MCF 10A (cell line): ENCODE measurements at places on chromosomes 7 and 10. TPM values are rescaled to one million over a fixed set of nuclear protein-coding genes. Genes with fewer than 3 reads are reported as not detected.

DNA sequence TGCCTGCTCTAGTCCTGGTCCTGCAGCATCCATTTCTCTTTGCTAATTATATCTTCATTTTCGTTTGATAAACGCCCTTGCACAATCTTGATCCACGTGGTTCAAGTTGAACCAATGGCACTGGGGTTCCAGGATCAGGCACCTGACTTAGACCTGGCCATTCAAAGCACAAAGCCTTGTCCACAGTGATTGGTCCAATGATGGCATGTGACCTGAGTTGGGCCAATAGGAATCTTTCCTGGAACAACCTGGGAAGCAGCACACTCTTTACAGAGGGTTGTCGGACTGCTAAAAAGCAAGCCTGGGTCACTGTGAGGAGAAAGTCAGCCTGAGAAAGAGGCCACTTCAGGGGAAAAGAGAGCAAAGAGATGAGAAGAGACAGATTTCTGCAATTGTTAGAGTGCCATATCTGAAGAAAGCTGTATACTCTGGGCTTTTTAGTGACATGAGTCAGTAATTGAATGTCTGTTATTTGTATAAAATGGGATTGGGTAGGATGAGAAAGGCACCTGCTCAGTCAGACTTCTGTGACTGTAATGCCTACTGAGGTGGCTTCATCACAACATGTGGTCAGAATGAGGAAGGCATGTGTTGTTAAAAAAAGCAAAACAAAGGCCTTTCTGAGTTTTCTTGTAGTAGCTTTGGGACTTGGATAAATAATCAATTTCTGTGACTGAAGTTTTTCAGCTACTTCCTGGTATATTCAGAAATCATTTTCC lies 4.4 kb upstream of the STEAP4 start:
- DNase-seq = no peak

DNA sequence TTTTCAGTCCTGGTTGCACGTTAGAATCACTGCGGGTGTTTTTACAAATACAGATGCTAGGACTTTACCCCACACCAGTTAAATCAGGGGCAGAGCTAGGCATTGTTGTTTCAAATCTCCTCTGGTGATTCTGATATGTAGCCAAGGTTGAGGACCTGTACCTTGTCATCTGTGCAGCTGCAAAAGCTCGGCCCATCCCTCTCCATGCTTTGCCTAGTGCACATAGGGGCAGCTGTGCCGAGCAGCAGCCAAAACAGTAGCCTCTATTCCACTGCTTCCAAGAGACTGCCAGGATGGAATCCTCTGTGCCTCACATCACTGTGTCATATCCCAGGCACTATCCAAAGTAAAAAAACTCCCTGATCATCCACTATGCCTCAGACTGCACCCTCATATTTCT lies 181.3 kb downstream of the CDK14 start:
- DNase-seq = no peak

Gene FFAR4
- total RNA-seq = not detected in 2 replicates

Gene GIMAP6
- total RNA-seq = not detected in 2 replicates

DNA sequence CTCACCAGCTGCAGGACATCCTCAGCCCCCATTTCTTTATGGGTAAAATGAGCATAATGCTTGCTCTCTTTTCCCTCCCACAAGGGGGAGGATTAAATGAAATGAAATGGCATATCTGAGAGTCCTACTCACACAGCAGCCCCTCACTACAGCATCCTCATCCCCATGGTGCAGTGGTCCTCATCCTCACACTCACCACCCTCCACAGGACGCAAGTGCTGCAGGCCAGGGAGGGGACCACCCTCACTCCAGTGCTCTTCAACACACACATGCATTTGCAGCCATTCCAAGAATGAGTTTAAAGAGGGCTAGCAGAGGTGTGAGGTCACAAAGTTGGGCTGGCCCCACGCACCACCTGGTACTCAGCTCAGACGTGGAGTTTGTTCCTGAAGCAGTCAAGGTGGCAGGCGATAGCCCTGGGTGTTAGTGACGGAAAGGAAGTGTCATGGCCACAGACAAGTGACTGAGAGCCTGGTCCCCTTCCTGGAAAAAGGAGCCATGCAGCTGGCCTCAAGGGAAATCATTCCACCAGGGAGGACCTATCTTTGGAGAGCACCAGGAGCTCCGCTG lies 234.0 kb downstream of the TNS3 start:
- no peak for DNase-seq

Gene JAKMIP3
- total RNA-seq = not detected in 2 replicates

DNA sequence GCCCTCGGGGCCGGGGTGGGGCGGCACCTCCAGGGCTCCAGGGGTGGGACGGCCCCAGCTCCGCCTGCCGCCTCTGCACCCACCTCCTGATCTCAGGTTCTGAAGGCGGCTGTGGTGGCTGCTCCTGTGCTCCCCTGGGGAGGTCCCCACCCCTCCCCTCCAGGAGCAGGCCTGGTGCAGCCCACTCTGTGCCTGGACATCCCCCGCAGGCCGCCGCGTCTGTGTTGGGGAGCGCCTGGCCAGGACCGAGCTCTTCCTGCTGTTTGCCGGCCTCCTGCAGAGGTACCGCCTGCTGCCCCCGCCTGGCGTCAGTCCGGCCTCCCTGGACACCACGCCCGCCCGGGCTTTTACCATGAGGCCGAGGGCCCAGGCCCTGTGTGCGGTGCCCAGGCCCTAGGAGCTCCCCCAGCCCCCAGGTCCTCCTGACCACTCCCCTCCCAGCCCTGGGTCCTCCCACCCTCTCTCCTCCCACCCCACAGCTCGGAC lies 5.5 kb downstream of the CYP2W1 start:
- DNase-seq = no peak

Gene OR2A12
- total RNA-seq = not detected in 2 replicates

DNA sequence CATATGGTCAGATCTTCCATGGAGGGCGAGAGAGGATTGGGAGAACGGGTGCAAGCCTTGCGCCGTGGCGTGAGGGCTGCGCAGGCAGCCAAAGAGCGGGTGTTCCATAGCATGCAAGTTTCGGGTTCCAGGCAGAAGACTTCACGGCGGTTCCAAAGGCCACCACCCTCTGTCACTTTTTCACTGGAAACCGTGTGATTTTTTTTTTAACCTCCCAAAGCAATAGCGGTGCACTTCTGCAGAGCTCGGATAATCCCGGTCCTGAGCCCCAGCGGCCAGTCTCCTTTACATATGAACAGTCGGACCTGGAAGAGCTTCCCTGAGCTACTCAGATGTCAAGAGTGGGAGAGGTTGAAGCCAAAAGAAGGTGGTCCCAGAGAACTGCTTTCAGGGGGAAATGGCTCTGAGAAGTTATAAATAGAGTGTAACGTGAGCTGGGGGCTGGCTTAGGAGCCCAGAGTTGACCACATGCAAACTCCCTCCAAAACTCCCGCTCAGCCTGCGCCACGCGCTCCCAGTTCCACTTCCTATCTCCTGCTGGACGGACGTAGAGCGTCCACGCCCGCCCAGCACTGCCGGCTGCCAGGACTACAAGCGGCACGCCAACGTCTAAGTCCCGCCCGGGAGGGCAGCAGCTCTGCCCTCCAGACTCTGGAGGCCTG lies at the start of gene MEOX2:
MEOX2 (minus strand) TSS at position 389 of the 662 bp plus-strand sequence; CDS start at position 108, 281 bp downstream.
- DNase-seq = no peak

Gene NRCAM
- total RNA-seq = 1.1 and 1.2 TPM in 2 replicates

- DNase-seq = no peak
These were observed 315.3 kb downstream of the SNX13 start for GRCh38 chr7:17625043-17625442.

GRCh38 chr10:92757711-92758104 lies 68.0 kb downstream of the HHEX start:
- no peak for DNase-seq

DNA sequence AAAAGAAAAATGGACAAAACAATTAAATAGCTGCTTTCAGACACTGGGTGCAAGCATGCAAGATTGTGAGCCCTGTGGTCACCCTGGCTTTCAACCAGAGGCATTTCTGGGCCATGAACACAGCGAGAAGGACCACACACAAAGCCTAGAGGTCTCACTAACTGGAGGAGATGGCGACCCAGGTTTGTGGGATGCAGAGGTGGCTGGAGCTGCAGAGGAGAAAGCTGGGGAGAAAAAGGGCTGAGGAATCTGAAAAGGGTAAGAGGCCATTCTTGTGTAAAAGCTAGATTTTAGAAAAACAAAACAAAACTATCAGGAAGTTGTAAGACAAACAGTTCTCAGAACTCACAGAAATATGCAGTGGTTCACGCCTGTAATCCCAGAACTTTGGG lies 30.1 kb upstream of the PTPRN2 start:
- DNase-seq = no peak
